ENCODE measurements at places on chromosomes 1 and 21. TPM values are rescaled to one million over a fixed set of nuclear protein-coding genes. Genes with fewer than 3 reads are reported as not detected.

GRCh38 chr21:33334824-33335223 is 10.1 kb downstream of the IFNAR1 start:
- no peaks in the 10 kb centered on the region for H3K27me3 ChIP-seq
- DNase-seq: no peak

Gene FNDC5
- total RNA-seq: not detected

- DNase-seq: no peak
- H3K36me3 ChIP-seq: no peaks in the 10 kb centered on the region
- H3K27me3 ChIP-seq: no peaks in the 10 kb centered on the region
- no peak overlapping the region for H3K4me3 ChIP-seq
- H3K27ac ChIP-seq: no peak overlapping the region
Measured at GRCh38 chr1:213457186-213457585, 406.1 kb downstream of the RPS6KC1 start.

Gene KLHDC7A
- not detected for total RNA-seq

GRCh38 chr1:32972814-32973428 is 8.3 kb upstream of the RNF19B start:
- H3K27me3 ChIP-seq: peaks cover 9% of the 10 kb centered on the region
- H3K4me1 ChIP-seq: no peaks in the 10 kb centered on the region

GRCh38 chr1:202320081-202320405 is 21.7 kb downstream of the UBE2T start:
- H3K27ac ChIP-seq: no peak overlapping the region
- no peaks in the 10 kb centered on the region for H3K27me3 ChIP-seq
- no peaks in the 10 kb centered on the region for H3K36me3 ChIP-seq
- no peaks in the 10 kb centered on the region for H3K4me1 ChIP-seq
- DNase-seq: no peak

GRCh38 chr1:150406483-150406882 is 42.5 kb downstream of the RPRD2 start:
- H3K27me3 ChIP-seq: no peaks in the 10 kb centered on the region
- no peaks in the 10 kb centered on the region for H3K36me3 ChIP-seq
- no peaks in the 10 kb centered on the region for H3K4me1 ChIP-seq

DNA sequence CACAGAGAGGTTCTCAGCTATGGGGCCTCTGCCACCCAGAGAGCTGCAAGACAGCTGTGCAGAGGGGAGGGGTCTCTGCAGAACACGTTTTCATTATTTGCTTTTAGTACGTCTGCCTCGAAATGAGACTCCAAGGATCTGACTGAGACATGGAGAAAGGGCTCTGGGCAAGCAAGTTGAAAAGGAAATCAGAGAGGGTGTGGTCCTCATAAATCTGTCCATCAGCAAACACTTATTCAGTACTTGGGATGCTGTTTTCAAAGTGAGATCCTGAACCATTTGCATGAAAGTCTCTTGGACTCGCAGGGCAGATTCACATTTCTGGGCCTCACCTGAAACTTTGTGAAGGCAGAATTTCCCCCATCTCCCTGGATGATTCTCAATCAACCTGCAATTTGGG is 197.4 kb upstream of the GALNT2 start:
- no peaks in the 10 kb centered on the region for H3K36me3 ChIP-seq
- H3K4me1 ChIP-seq: no peaks in the 10 kb centered on the region
- H3K4me3 ChIP-seq: no peak overlapping the region
- no peaks in the 10 kb centered on the region for H3K27me3 ChIP-seq
- DNase-seq: no peak

Gene SH2D1B
- total RNA-seq: not detected

Gene TCHH
- not detected for total RNA-seq

DNA sequence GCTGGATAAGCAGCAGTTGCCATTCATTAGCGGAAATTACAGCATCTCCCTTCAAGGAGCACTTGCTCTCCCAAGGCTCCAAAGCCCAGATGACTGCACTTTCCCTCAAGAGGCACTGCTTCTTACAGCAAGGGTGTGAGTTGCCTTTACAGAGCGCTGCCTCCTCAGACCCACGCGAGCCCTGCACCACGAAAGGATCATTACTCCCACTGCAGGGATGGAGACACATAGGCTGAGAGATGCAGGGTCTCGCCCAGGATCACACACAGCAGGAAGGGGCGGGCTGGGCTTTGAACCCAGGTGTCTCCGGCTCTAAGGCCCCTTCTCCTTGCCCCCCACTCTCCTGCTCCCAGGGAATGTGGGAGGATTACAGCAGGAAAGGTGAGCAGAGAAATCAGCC is 405.5 kb downstream of the MATN1 start:
- no peaks in the 10 kb centered on the region for H3K27me3 ChIP-seq
- H3K36me3 ChIP-seq: no peaks in the 10 kb centered on the region
- H3K27ac ChIP-seq: no peak overlapping the region
- no peak overlapping the region for H3K4me3 ChIP-seq
- H3K4me1 ChIP-seq: no peaks in the 10 kb centered on the region

Gene RGSL1
- total RNA-seq: not detected

Gene ADAM30
- not detected for total RNA-seq

DNA sequence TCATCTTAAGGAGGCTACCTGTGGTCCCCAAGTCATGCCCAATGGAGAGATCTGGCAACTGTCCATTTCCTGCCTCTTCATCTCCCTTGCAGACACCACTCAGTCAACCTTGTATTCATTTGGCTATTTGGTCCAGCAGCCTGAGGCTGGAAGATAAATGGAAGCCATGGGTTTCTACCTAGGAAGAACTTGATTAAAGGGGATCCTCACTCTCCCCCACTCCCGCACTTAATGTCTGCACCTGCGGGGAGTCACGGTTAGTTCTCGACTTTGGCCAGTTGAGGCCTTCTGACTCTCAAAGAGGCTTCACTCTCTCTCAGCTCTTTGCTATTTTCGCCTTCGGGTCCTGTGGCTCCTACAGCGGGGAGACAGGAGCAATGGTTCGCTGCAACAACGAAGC is 8.4 kb upstream of the ATXN7L2 start:
- no peaks in the 10 kb centered on the region for H3K36me3 ChIP-seq
- no peak for DNase-seq
- no peak overlapping the region for H3K27ac ChIP-seq

DNA sequence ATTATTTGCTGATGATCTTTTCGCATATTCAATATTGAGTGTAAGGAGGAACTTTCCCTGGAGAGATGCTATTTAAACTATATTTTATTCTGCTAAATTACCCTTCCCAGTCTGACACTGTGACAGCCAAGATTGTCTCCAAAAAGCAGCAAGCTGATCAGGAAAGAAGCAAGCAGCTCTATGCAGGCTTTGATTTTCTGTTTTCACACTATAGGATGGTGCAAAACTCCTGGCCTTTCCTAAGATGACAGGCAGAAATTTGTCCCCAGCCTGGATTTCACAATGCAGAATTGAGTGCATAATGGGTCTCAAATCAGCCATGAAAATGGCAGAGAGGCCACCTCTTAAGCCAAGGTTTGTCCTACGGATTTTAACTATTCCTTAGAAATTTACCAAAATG is 1.1 kb downstream of the SGIP1 start:
- H3K27ac ChIP-seq: no peak overlapping the region
- no peak for DNase-seq
- no peaks in the 10 kb centered on the region for H3K27me3 ChIP-seq

DNA sequence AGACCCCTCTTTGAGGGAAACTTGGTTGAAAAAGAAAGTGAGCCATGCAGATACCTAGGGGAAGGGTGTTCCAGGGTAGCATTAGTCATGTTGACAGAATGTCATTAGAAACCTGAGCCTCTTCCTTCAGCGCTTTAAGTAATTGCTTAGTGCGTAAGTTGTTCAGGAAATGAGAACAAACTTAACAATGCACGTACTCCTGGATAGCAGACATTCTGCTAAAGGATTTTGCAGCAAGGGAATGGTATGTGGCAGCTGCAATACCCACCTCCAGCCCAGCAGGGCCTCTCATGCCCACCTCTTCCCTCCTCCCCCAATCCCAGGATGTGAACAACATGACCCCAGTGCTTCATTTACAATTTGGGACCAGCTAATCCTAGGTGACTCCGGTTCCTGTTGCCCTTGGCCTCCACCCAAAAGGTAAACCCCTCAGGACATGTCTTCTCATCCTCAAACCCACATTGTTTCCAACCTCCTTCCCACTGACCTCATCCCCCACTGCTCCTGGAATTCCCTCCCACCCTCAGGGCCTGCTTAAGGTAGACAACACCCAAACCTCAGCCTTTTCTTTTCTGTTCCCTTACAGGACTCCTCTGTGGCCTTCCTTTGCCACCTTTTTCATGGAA is 98.0 kb upstream of the BCAR3 start:
- H3K27me3 ChIP-seq: no peaks in the 10 kb centered on the region
- no peaks in the 10 kb centered on the region for H3K36me3 ChIP-seq
- no peak for DNase-seq
- H3K4me3 ChIP-seq: no peak overlapping the region
- no peak overlapping the region for H3K27ac ChIP-seq

Gene DPYD
- total RNA-seq: 58.0 TPM

Gene ALX3
- total RNA-seq: not detected

Gene PTPN7
- 244 TPM for total RNA-seq

Gene BATF3
- total RNA-seq: 1.2 TPM

- no peaks in the 10 kb centered on the region for H3K36me3 ChIP-seq
- peak; percentile 35 for DNase-seq
- peaks cover 25% of the 10 kb centered on the region for H3K4me1 ChIP-seq
- no peaks in the 10 kb centered on the region for H3K27me3 ChIP-seq
- H3K4me3 ChIP-seq: no peak overlapping the region
Measured at GRCh38 chr1:40032240-40032891, 8.2 kb upstream of the CAP1 start.

- H3K27ac ChIP-seq: no peak overlapping the region
- no peaks in the 10 kb centered on the region for H3K27me3 ChIP-seq
- no peak overlapping the region for H3K4me3 ChIP-seq
- peaks cover 11% of the 10 kb centered on the region for H3K4me1 ChIP-seq
- DNase-seq: no peak
Measured at GRCh38 chr1:2492091-2492490, 16.0 kb downstream of the PLCH2 start.
